Stimulated activated CD4-positive, alpha-beta T cell treated with anti-CD3 and anti-CD28 coated beads, TNF-alpha, amount 100 ng/mL, for 48 hours (primary cell): ENCODE measurements at places on chromosomes 6 and 20.
A peak's percentile ranks its signal among the peaks of the same experiment; 100 is the strongest.

GRCh38 chr6:85157311-85157710 lies 292.6 kb upstream of the NT5E start:
- DNase-seq = no peak

DNA sequence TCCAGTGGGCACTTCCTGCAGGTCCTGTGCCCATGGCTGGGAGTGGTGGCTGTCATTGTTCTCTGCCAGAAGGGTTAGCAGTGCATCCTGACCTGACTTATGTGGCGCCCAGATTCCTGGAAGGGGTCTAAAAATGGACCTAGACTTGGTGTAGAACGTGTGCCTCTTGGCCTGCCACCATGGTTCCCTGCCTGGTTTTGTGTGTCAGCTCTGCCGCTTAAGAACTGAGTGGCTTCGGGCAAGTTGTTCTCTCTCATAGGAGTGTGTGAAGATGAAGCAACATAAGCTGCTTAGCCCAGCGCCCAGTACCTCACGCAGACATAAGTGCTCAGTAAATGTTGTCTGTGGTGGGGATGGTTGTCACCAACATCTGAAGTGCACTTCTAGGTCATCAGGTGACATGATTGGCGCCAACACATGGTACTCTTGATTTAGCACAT lies 52.1 kb downstream of the PTPN1 start:
- DNase-seq = no peak

GRCh38 chr6:85372188-85372914 lies 77.5 kb upstream of the NT5E start:
- no peak for DNase-seq

- no peak for DNase-seq
Observed at GRCh38 chr6:113540466-113540865, 316.7 kb upstream of the MARCKS start.

DNA sequence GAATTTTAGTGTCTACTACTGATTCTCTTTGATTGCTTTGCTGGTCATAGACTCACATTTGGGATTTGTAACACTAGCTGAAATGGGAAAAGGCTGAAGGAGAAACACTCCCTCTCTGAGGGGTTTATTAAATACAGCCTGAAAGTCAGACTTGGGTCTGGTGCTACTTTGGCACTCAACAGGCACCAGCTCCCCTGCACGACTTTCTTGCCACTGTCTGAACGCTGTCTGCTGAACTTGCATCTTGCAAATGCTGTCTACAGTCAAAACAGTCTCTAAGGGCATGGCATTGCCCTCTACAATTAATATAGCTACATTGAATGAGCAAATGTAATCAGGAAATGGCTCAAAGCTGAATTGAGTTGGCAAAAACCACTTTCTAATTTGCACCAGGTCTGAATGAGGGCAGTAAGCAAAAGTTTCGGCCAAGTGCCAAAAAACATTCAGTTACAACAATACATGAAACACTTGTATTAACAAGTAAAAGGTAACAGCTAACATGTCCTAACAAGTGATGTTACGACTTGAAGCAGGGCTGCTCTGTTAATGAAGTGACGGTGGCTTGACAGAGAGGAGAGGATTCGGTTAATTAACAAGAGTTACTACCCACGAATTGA lies 119.5 kb downstream of the FOXC1 start:
- DNase-seq = no peak

DNA sequence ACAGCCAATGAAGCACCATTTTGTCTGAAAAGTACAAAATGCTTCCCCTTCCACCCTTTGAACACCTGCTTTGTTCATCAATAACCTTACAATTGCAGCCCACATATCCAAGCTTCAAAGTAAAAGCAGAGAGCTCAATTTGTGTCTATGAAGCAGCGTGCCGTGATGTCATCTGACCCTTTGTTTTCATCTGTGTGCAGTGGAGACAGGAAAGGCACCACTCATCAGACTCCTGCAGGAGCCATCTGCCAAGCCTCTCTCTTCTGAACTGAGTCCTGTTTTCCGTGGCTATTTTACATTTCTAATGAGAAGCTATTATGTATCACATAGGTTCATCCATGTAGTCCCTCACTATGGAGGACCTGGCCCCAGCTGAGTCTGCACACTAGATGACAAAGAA lies 7.5 kb upstream of the LY86 start:
- DNase-seq = no peak

DNA sequence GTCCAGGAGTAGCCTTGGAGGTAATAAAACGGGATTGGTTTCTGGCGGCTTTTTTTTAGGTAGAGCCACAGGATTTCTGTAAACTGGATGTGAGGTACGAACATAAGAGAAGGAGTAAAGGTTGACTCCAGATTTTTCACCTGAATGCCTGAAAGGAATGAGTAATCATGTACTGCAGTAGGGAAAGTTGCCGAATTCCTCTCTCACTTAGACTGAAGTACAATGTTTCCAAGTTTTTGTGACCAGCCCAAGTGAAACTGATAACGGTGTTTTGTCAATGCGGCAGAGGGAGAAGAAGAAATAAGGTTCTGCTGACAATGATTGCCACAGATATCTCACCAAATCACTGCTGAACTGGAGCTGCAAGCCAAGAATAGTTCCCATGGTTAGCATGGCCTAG lies 75.0 kb downstream of the VTA1 start:
- no peak for DNase-seq

GRCh38 chr6:139373154-139373927 lies 1.1 kb downstream of the CITED2 start:
- DNase-seq = peak; percentile 63

DNA sequence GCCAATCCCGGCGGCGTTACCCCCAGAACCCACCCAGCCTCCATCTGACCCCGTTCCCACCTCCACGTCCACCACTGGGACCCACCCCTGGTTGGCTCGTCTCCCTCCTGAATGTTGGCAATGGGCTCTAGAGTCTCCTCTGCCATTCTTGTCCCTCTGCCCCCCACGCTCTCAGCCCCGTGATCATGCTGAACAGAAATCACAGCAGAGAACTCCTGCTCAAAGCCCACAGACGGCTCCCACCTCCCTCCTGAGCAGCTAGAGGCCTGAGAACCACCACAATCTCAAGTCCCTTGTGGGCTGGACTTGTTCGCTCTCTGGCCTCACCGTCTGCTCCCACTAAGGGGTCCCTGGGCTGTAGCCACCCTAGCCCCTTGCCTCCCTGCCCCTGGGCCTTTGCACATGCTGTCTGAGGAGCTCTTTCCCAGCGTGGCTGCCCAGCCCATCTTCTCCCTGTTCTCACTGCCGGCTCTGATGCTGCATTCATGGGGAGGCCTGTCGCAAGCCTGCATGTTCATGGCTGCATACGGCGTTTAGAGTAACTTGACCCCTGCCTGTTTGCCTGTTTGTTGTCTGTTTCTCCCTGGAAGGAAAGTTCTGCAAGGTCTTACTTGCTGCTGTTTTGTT lies 11.2 kb upstream of the FRMD1 start:
- DNase-seq = no peak

DNA sequence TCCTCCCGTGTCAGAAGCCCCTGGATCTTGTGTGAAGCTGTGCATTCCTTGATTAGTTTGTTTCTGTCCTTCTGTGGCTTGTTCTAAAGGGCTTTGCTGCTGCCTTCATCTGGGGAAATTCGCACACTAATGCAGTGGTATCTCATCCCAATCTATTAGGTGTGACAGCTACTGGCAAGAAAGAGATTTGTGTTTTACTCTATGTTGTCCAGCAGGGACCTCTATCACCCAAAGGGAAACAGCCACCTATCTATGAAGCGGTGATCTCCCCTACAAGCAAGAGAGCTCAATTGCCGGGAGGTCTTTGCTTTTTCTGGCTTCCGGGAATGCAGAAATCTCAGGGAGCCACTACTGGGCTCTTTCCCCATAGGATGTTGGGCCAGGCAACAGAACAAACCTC lies 151.8 kb downstream of the NRN1 start:
- DNase-seq = no peak

GRCh38 chr6:20927130-20927860 lies 393.0 kb downstream of the CDKAL1 start:
- no peak for DNase-seq

DNA sequence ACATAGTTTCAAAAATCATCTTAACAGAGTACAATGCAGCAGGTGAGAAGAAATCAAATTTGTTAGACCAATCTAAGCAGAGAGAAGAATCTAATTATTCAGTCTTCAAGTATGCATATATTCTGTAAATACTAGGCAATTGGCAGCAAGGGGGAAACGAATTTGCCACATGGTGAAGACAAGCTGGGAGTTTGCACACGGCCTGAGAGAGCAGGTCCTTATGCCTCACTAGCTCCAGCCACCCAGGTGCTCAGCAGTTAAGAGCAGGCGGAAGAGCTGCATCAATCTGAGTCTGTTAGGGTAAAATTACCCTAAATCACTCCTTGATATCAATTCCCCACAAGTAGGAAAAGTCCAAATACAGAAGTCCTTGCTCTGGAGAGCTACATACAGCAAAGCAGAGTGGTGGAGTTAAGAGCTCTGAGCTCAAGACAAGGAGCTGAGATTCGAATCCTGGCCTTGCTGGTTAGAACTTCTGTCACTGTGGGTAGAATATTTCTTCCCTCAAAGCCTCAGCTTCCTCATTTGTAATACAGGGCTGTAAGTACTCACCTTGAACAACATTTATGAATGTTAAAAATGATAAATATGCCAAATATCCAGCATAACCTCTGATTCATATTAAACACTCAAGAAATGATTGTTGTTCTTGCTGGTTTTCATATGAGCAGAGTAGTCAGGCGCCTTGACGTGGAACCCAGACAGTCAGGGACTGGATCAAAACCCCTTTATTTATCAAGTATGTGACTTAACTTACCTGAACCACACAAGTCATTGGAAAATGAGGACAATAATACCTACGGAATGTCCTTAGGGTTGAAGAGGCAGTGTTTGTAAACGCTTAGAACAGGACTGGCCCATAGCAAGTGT lies 444.2 kb downstream of the CDH26 start:
- no peak for DNase-seq
